Memory B cell (primary cell): ENCODE measurements at places on chromosomes 5 and 9.
A peak's percentile ranks its signal among the peaks of the same experiment; 100 is the strongest.

GRCh38 chr5:110063640-110064602, 374.2 kb downstream of the MAN2A1 start:
- DNase-seq, result no peak

GRCh38 chr9:92432972-92433548, 8.8 kb upstream of the OMD start:
- DNase-seq, result no peak

DNA sequence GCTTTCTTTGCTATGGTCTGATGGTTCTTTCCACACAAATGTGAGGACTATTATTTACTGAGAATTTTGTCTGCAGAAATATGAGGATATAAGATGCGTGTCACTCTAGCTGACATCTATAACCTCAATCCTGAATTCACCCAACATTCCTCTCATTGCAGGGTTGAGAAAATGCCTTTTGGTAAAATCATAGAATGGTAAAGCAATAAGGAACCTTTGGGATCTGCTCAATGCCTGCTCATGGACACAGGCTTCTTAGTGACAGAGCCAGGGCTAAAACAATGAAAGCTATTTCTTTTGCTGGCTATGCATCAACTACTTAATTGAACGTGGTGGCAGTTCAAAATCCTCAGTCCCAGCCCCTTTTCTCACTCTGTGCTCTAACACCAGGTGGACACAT, 199.6 kb downstream of the GAS1 start:
- no peak for DNase-seq

GRCh38 chr5:132229236-132229635, 1.6 kb upstream of the P4HA2 start:
- DNase-seq, result no peak

- DNase-seq, result no peak
These were observed 461.3 kb downstream of the SPOCK1 start for GRCh38 chr5:137037848-137038247.

DNA sequence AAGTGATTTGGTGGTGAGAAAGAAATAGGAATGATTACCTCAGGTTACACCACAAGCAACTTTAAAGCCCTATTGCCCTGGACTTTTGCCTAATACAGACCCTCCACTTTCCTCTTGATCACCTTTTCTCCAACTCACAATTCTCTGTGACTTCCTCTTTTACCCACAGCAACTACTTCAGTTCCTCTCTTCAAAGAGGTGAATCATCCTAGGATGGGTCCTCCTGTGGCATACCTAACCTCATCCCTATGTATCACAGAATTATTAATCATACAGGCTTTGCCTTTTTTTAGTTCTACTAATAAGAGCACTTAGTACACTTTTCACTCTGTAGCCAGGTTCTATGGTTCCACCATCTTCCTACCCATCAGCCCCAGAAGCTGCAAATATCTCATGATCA, 19.6 kb upstream of the INSL6 start:
- DNase-seq, result no peak

DNA sequence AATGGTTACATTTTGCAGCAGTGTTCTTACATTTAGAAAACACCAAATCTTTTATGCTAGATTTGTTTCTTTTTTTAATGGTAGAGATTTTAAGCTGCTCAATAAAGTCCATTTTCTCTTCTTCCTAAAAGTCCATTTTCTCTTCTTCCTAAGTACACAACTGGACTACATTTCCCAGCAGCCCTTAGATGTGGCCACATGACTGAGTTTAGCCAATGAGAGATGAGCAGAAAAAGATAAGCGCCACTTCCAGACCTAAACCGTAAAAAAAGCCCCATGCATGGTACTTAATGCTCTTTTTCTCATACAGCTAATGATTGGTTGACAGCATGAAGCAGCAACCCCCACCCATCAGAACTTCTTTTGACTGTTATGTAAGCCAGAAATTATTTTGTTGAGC, 206.7 kb downstream of the FAM114A2 start:
- no peak for DNase-seq

GRCh38 chr5:29037716-29038115, 1999.3 kb upstream of the CDH9 start:
- no peak for DNase-seq

GRCh38 chr9:5610491-5610890, 18.4 kb upstream of the RIC1 start:
- DNase-seq, result no peak

DNA sequence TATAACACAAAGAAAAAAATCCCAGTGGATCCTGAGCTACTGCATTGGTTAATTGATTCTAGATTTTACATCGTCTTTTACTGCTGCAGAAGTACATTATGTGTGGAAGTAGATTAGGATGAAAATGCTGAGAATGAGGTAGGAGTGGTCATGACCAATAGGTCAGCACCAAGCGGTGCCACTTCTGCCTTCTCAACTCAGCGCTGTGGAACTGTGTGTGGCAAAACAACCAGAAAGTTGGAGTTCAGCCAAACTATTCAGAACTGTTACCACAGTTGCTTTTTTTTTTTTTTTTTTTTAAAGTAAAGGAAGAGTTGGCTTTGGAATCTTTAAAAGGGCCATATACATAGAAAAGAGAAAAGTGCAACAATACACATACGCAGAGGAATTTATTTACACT, 24.2 kb downstream of the POU5F2 start:
- no peak for DNase-seq

DNA sequence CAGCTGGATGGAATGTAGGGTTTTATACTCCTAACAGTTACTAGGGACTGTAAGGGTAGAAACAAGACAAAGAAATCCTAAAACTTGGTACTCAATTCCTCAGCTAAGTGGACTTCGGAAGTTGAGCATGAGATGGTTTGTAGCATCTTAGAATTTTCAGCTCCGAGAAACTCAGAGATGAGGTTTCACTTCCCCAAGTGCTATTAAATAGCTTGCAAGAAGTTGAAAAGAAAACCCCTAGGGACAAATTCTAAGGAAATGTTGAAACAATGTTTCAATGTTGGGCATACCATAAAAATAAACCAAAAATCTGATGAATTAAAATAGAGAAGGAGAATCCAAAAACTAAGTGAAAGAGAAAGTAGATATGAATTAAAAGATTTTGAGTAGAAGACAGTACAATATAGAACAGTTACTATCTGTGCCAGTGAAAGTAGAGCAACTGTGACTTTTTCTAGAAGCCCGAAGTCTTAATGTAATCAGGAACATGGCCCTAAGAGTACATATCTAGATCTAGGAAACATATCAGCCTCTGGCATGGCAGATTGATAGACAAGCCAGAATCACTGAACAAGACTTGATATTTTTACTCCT, 308.6 kb upstream of the RGMB start:
- no peak for DNase-seq

DNA sequence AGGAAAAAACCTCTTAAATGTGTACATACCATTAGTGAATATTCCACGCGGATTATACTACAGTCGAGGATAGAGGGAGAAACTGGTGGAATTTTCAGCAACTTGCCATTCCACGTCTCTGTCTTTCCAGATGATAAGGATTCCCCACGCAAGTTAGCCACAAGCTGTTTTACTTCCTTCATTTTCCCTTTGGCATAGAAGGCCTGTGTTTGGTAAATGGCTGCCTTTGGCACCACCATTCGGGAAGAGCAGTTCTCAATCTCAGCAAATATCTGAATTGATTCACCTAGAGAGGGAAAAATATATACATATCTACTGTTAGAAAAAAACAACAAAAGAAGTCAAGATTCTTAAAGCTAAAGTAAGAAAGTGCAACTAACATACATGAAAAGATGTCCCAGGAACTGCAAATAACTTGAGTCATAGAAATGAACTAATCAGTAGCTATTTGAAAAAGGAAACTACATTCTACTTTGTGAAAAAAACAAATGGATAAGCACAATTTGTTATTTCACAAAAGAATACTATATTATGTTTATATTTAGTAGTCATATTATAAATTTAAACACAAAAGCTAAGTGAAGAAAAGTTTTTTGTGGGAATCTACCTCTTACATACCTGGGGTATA, 8.1 kb downstream of the ARRDC3 start:
- no peak for DNase-seq

DNA sequence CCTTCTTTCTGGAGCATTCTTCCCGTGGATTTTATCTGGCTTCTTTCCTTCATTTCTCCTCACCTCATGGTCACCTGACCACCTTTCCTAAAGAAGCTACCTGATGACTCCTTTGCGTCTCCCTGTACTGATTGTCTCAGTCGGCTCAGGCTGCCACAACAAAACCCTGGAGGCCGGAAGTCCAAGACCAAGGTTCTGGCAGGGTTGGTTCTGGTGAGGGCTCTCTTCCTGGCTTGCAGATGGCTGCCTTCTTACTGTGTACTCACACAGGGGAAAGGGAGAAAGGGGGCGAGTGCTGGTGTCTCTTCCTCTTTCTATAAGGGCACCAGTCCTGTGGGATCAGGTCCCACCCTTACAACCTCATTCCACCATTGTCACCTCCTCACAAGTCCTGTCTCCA, 140.0 kb downstream of the SYK start:
- no peak for DNase-seq

DNA sequence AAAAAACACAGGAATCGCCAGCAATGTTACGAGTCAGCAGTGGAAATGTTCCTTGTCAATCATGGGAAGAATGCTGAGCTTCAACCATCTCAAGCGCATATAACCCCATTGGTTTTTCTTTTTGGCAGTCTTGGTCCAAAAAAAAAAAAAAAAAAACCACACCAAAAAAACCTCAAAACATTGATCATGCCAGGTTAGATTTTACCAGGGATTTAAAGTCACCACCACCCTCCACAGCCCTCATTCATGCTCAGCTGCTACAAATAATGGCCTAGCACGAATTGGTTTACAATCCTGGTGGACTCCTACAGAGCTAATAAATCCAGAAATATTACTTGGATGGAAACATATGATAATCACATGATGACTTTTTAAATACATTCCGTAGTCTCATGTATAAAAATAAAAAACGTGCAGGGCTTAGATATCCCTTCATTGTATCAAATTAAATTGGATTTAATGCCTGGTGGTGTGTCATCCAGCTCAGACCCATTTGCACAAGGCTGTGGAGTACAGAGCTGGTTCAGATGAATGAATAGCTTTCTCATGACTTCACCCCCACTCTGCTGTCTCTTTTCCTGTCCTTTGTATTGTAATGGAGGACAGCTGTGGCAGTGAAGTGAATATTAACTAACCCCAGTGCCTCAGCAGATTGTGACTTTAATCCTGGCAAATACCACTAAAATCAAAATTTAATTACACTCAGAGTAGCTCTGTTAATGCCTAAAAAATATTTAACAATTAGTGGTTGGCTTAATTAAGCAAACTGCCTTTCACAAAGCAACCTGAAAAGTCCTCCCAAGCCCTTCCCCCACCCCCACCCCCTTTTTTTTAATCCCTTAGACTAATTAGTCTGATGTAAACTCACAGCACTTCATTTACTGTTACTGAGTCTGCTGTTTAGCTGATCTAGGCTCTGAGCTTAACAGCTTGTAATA, 626.5 kb upstream of the ZNF608 start:
- no peak for DNase-seq

DNA sequence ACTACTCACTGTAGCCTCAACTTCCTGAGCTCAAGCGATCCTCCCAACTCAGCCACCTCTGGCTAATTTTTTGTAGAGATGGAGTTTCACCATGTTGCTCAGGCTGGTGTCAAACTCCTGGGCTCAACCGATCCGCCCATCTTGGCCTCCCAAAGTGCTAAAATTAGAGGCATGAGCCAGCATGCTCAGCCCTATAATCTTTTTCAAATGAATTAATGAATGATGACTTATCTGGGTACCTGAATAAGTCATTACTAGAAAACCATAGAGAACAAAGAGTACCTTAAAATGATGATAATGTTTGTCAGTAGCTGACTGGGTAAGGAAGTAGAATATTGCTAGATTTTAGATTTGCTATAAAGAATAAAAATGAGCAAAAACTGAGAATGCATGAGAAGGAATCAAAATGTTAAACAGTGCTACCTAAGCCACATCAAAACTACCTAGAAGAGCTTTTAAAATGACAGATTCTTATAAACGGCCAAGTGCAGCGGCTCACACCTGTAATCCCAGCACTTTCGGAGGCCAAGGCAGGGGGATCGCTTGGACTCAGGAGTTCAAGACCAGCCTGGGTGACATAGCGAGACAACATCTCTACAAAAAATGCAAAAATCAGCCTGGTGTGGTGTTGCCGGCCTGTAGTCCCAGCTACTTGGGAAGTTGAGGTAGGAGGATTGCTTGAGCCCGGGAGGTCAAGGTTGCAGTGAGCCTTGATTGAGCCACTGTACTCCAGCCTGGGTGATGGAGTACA, 13.6 kb downstream of the FNBP1 start:
- no peak for DNase-seq

GRCh38 chr5:126488443-126489065, 65.3 kb downstream of the GRAMD2B start:
- no peak for DNase-seq

DNA sequence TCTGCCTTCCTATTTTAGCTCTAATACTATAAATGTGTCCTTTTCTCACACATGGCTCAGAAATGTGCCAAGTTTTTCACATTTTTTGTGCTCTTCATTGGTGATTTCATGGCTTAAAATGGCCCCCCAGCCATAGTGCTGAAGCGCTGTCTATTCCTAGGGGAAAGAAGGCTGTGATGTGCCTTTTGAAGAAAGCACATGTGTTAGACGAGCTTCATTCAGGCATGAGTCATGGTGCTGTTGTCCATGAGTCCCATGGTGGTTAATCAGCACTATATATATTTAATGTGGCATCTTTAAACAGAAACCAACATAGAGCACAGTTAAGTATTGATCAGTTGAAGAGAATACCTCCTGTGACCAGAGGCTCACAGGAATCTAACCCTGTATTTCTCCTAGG, 55.8 kb downstream of the PDE8B start:
- no peak for DNase-seq

GRCh38 chr9:122099271-122099869, 6.3 kb upstream of the TTLL11 start:
- DNase-seq, result peak; percentile 75

GRCh38 chr5:153209016-153209415, 281.5 kb upstream of the GRIA1 start:
- DNase-seq, result no peak

- DNase-seq, result no peak
These were observed 173.5 kb downstream of the FAM174A start for GRCh38 chr5:100708645-100709171.

GRCh38 chr5:139294374-139295165, 1.0 kb downstream of the MATR3 start:
- DNase-seq, result peak; percentile 55

- DNase-seq, result no peak
These were observed 2.8 kb upstream of the DPP7 start for GRCh38 chr9:137117269-137117731.

GRCh38 chr5:93305984-93306383, 275.0 kb downstream of the NR2F1-AS1 start:
- DNase-seq, result no peak

DNA sequence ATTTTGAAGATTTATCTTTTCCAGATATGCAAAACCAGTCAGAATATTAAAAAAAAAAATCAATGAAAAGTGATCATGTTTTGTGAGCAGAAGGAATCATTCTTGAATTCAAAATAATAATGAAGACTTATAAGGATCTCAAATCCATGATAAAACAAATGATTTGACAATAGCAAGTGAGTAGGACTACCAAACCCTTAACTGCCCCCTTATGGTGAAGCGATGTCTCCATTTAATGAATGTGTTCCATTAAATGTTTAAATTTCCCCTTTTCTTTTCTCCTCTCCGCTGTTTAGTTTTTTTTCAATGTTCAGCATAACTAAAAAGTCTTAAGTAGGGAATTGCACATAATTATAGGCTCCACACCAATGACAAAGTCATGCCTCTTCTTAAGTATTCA, 12.2 kb upstream of the MARCHF3 start:
- DNase-seq, result no peak

GRCh38 chr5:168216989-168217388, 74.5 kb upstream of the WWC1 start:
- no peak for DNase-seq

- DNase-seq, result no peak
These were observed 118.7 kb upstream of the SNX2 start for GRCh38 chr5:122656160-122656559.

- no peak for DNase-seq
These were observed 7.5 kb downstream of the HSPA5 start for GRCh38 chr9:125233678-125234077.
